ENCODE measurements at places on chromosomes 4 and X.
A peak's percentile ranks its signal among the peaks of the same experiment; 100 is the strongest.

GRCh38 chr4:22688236-22688635, 4.5 kb upstream of the GBA3 start:
- DNase-seq, result no peak

DNA sequence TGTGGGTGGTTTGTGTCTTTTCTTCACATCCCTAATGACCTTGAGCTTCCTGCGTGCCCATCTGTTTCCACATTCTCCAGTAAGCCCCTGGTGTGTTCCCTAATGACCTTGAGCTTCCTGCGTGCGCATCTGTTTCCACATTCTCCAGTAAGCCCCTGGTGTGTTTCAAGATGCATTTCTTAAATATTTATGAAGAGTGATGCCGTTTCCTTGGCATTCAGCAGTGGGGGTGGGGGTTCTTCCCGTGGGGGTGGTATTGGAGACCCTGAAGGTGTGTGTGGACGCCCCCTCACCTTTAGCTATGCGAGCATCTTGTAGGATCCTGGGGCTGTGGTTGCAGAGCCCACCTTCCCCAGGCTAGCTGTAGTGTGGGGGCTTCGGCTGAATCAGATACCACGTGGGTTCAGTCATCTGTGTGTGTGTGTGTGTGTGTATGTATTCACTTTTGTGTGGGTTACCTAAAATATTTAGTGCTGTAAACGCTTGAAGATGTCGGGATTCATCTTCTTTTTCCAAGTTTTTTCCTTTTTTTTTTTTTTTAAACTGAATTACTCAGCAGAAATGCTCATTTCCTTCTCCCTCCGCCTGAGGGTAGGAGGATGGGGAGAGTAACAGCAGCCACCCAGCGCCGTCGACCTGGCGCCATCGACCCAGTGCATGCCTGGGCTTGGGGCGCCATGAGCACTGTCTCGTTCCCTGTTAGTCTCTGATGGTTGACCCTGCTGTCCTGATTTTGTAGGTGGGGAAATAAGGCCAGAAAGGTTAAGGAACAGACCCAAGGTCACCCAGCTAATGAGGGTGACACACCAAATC, 9.9 kb downstream of the NSG1 start:
- no peak for DNase-seq

GRCh38 chr4:26987191-26987590, 126.5 kb downstream of the STIM2 start:
- no peak for DNase-seq

- no peak for DNase-seq
Observed at GRCh38 chr4:5027346-5027745, 8.1 kb upstream of the CYTL1 start.

GRCh38 chr4:68907788-68908700, 43.6 kb downstream of the UGT2A3 start:
- DNase-seq, result no peak

- DNase-seq, result no peak
Observed at GRCh38 chr4:119690871-119691270, 62.3 kb upstream of the PDE5A start.

DNA sequence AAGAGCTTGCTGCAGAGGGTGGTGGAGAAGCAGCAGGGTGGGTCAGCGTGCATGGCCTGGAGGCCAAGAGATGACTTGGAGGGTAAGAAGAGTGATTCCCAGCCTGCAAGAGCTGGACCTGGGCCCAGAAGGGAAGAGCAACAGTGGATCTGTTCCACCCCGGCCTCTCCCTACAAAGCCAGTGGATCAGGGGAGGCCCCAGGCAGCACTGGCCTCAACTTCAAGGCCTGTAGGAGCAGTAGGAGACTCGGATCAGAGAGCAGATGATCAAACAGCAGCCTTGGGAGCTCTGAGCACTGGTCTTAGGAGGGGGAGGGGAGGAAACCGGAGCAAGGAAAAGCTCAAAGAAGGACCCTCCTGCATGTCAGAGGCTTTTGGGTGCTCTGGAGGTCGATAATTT, 7.6 kb downstream of the L1CAM start:
- DNase-seq, result no peak

DNA sequence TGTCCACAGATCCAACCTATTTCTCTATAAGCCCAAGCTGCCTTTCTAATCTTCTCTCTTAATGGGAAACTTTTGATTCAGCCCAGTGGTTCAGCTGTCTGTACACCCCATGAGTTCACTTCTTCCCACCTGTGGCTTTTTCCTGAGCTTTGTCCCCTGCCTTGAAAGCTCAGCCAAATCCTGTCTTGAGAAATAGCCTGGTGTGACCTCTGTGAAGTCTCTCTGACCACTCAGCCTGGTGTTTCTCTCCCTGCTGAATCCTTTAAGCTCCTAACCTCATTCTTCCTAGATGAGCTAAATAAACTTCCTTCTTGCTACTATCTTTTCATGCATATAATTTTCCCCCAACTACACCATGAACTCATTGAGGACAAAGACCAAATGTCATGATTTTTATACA, 15.2 kb upstream of the HERC5 start:
- no peak for DNase-seq

DNA sequence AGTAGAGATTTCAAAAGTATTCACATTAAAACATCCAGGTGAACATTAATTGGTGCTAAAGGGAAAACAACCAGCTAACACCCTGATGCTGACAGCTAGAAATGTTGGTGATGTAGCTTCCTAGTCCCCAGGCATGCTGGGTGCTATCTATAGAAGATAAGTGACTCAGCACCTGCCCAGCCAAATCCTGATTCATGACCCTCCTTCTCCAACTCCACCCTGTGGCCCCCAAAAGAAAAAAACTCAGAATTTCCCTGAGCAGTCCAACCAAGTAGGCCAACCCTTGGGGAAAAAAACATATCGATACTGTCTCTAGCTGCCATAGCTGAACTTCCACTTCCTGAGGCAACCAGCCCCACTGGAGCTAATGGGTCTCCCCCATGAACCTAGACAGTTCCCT, 197.6 kb upstream of the KLF3 start:
- no peak for DNase-seq

GRCh38 chr4:113101669-113102068, 52.2 kb downstream of the ANK2 start:
- no peak for DNase-seq

DNA sequence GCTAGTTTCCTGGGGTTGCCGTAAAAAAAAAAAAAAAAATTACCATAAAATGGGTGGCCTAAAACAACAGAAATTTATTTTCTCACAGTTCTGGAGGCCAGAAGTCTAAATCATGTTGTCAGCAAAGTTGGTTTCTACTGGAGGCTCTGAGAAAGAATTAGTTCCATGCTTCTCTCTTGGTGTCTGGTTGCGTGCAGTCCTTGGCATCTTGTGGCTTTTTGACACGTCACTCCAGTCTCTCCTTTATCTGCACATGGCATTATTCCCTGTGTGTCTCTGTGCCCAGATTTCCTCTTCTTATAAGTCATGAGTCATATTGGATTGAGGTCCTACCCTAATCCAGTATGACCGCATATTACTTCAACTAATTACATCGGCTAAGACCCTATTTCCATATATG, 38.7 kb downstream of the SPATA4 start:
- DNase-seq, result no peak

DNA sequence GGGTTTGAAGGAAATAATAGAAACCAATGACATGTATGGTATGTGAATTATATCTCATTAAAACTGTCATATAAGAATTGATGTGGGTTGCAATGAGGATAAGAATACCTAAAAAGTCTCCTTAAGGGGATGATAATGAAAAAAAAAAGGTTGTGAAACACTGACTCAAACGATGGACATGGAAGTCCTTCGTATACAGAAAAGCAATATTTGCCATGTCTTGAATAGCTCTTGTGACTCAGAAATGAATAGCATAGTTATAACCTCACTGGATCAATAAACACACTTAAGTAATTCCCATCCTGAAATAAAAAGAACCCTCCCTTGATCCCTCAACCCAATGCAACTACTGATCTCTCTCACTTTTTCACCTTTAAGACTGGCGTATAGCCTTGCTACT, 89.7 kb downstream of the OPHN1 start:
- DNase-seq, result no peak

DNA sequence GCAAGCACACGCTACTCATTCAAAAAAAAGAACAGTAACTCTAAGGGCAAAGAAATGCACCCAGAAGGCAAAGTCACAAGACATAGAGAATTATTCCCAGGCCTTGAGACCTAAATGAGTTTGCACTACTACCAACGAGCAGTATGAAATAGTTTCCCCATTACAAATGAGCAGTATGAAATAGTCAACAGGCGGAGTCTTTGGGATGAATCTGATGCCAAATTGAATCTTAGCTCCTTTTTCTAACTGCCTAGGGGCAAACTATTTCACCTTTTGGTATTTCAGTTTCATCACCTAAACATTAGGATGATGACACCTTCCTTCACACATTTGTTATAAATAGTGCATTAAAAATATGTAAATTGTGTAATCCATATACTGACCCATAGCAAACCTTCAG, 213.0 kb upstream of the FAT4 start:
- DNase-seq, result no peak

- no peak for DNase-seq
Observed at GRCh38 chrX:93354651-93355050, 318.7 kb downstream of the NAP1L3 start.

DNA sequence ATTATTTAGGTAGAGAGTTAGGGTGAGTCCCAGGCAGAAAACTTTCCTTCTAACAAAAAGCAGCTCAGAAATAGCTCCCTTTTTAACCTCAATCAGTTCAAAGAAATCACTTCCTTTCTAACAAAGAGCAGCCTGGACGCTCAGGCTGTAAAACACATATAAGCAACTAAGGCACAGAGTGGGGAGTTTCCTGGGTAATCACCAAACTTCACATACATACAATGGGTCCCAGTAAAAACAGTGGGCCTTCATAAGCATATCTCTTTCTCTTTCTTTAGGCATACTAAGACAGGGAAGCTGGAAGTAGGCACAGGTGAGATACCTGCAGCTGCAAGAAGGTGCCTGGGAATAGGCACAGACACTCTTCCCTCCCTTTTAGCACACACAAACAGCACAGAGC, 4.9 kb upstream of the NAF1 start:
- no peak for DNase-seq

GRCh38 chr4:2940267-2941137, 22.7 kb downstream of the NOP14 start:
- DNase-seq, result no peak

DNA sequence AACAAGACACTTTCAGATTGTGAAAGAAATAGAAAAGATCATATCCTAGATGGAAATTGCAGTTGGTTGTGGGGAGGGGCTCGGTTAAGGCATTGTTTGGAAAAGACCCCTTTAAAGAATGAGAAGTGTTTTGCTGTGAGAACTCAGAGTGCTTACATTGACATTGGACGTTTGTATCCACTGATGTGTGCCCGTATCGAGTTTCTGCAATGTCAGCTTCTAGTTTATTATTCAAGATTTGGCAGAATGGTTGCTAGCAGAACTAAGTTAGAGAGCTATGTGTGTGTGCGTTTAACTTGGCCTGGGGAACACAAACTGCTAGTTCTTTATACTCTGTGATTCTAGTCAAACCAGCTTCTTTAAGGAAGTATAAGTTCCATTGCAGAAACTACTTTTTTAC, 2702.5 kb downstream of the PCDH7 start:
- no peak for DNase-seq

DNA sequence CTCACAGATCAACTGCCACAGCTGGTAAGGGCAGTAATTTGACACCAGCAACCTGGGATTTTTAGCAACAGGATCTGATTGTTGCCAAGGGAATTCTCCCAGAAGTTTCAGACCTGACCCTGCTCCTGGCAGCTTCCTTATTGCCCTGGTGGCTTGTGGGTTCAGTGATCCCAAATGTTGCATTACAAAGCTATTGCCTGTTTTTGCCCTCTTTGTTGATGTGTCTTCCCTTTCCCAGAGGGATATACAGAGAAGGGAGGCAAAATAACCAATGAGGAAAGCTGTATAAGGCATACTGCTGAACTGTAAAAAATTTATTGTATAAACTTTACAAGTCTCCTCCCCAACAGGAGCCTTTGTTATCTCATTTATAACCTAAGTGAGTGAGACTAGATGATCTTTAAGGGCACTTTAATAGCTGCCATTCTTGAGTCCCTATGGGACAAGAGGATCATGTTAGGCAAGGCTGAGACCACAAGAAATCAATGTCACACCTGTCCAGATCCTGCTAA, 22.2 kb downstream of the VSIG4 start:
- DNase-seq, result no peak

DNA sequence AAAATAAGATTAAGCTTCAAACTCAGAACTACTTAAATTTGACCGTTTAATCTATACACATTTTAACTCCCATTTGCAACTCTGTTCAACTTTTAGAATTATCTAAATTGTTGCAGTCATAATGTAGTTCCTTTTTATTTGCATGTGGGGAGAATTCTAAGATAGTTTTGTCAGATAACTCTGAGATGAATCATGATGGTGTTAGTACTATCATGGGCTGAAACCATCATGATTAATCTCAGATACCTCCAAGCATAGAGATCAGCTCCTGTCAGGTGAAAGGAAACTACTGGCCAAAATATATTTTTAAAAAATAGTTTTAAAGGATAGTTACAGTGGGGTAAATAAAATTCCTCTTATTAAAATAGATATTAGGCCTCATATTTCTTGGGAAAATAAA, 39.0 kb downstream of the FBXO8 start:
- DNase-seq, result no peak

GRCh38 chr4:28518561-28519165, 1658.0 kb downstream of the STIM2 start:
- no peak for DNase-seq

- DNase-seq, result no peak
Observed at GRCh38 chr4:188305690-188306089, 166.4 kb downstream of the TRIML1 start.

GRCh38 chrX:63561425-63561824, 210.3 kb upstream of the SPIN4 start:
- no peak for DNase-seq

DNA sequence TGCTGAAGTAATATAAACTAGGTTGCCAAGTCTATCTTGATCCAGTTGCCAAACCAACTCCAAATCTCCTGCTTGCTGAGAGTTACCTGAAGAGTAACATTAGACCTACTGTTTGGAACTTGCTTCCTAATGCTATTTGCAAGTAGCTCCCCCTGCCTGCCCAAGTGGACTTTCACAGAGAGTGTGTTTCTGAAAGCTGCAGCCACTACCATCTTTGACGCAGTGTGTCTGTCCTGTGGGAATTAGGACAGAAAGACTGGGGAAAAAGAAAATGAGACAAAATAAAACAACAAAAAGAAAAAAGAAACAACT, 195.0 kb upstream of the HS3ST1 start:
- DNase-seq, result peak; percentile 5

GRCh38 chr4:147480891-147481576, at the start of gene EDNRA:
Gene EDNRA, plus strand, starts transcription at chr4:147481097. Its CDS starts 4,585 bp downstream, at chr4:147485682.
- peak; percentile 16 for DNase-seq

DNA sequence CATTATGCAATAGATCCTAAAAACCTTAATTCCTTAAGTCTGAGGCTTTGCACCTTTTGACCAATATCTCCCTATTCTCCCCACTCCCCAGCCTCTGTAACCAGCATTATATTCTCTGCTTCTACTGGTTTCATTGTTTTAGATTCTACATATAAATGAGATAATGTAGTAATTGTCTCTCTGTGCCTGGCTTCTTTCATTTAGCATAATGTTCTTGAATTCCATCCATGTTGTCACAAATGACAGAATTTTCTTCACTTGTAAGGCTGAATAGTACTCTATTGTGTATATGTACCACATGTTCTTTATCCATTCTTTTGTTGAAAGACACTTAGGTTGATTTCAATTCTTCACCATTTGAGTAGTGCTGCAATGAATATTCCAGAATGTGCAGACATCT, 66.0 kb downstream of the MAGEC1 start:
- DNase-seq, result no peak
